ENCODE measurements at places on chromosomes 12 and 14. TPM values are rescaled to one million over a fixed set of nuclear protein-coding genes. Genes with fewer than 3 reads are reported as not detected.

Gene EML5
- total RNA-seq: 0.13 TPM

Gene PLA2G1B
- total RNA-seq: 1.8 TPM

Gene GPHN
- 21.9 TPM for total RNA-seq

Gene RIMKLB
- 40.7 TPM for total RNA-seq

Gene KRT3
- total RNA-seq: not detected

Gene ENO2
- 5.3 TPM for total RNA-seq

Gene EXOC3L4
- total RNA-seq: 2.0 TPM

Gene FGD6
- total RNA-seq: 5.4 TPM

Gene NKX2-1
- not detected for total RNA-seq

Gene ACSM4
- not detected for total RNA-seq

Gene TTC9
- 0.51 TPM for total RNA-seq

Gene PPP4R4
- total RNA-seq: 0.13 TPM

- no peak for DNase-seq
Observed at GRCh38 chr14:98014851-98015615, 1217.9 kb downstream of the VRK1 start.

- DNase-seq: no peak
Observed at GRCh38 chr14:55904086-55904485, 214.1 kb upstream of the PELI2 start.

GRCh38 chr12:88579601-88580050, 645 bp downstream of the KITLG start:
- DNase-seq: no peak

GRCh38 chr12:80178846-80179245, 79.5 kb downstream of the OTOGL start:
- DNase-seq: no peak

DNA sequence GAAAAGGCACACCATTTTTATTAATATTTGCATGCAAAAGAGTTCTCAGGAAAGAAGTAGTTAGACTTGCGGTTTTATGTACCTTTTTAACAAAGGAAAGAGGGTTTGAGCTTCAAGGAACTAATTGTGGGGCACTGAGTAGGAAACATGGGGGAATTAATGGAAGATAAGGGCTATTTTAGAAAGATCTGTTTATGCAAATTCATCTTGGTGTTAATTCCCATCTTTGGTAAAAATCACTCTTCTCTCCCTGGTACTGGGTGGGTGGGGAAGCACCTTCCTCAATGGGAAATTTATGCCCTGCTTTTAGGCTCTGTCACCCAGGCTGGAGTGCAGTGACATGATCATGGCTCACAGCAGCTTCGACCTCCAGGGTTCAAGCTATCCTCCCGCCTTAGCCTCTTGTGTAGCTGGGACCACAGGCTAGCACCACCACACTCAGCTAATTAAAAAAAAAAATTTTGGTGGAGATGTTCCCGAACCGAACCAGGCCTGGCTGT, 30.1 kb upstream of the RESF1 start:
- no peak for DNase-seq

GRCh38 chr14:66395300-66395699, 90.9 kb upstream of the CCDC196 start:
- no peak for DNase-seq

- DNase-seq: no peak
Observed at GRCh38 chr12:53551889-53552291, 44.6 kb upstream of the NPFF start.

- DNase-seq: no peak
Observed at GRCh38 chr14:106209755-106210154, 683.4 kb downstream of the TMEM121 start.

GRCh38 chr12:21073822-21074460, 57.1 kb upstream of the SLCO1B1 start:
- DNase-seq: no peak

GRCh38 chr14:64107438-64107837, 186.7 kb downstream of the ESR2 start:
- no peak for DNase-seq

DNA sequence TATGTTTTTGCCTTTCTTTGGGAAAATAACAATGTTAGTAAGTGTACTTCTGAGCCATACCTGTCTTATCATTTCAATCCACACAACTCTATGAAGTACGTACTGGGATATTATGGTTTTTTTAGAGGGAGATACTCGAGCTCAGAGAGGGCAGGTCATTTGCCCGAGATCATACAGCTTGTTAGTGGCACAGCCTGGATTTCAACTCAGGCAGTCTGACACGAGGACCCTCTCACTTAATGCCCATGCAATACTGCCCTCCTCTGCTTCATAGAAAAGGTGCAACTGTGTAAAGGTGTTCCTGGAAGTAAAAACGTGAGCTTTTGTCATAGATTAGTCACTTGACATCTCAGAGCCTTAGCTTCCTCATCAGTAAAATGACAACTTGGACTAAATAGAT, 128.0 kb downstream of the NDUFA12 start:
- DNase-seq: no peak

DNA sequence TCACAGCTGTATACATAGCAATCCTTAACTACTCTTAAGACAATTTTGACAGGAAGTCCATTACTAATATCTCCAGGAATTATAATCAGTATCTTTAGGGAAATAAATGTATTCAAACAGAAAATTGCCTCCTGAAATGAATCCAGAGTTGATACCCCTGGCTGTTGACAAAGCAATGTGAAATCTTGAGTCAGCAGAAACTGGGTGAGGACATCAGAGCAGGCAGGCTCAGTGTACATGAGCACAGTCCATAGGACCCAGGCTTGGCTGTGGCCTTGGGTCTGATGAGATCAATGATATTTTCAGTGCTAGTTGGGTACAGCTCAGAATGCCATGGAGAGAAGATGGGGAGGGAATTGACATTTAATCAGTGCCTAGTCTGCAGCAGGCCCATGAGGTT, 151.3 kb downstream of the SLC15A4 start:
- peak; percentile 45 for DNase-seq

- no peak for DNase-seq
Observed at GRCh38 chr14:51242545-51243490, 2.8 kb downstream of the TMX1 start.

GRCh38 chr12:110365489-110366320, 37.8 kb downstream of the ANAPC7 start:
- DNase-seq: no peak

GRCh38 chr12:66065150-66065549, 65.4 kb downstream of the LLPH start:
- no peak for DNase-seq

DNA sequence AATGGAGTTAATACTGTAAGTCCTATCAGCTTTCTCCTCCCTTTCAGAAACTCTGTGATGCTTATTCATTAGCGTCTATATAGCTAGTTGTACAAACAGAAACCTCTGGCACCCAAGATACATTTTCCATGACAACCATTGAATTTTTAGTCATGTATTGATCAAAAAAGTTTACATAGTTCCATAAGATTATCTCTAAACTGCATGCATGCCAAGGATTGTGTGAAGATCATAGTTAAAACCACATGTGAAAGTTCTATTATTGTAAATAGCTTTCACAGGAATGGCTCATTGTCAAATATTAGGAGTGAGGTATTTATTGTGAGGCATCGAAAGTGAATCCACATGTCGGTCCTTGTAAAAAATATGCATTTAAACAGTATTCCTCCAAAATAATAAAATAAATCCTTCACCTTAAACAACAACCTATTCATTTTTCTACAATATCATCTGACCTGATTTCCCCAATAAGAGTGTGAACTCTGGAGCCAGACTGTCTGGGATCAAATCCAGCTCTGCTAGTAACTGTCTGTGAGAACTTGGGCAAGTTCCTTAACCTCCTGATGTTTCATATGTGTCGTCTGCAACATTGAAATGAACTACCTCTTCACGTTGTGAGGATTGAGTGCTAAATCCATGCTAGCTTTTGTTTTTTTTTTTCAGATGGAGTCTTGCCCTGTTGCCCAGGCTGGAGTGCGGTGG, 10.6 kb upstream of the CDKL1 start:
- no peak for DNase-seq

DNA sequence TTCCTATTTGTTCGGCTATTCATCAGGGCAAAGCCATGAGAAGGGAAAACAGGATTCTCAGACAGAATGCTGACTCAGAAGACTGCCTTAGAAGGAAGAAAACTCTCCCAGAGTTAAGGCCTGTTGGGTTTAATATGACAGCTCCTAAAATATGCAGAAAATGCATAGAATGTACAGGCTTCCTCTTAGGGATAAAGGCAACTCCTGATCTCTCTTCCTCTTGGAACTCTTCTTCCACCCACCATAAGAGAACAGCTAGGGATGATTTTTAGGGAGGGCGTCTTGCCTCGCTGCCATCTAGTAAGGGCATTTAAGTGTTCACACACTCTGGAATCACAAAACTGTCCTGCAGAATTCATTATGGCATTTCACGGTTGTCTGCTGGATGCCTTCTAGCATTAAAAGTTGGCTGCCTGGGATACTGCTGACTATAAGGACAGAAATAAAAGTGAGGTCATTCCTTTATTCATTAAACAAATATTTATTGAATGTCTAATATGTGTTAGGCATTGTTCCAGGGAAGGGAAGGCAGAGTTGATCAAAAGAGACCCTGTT, 73.7 kb downstream of the DCAF5 start:
- DNase-seq: no peak

GRCh38 chr14:33986804-33987203, 35.9 kb upstream of the EGLN3 start:
- no peak for DNase-seq

DNA sequence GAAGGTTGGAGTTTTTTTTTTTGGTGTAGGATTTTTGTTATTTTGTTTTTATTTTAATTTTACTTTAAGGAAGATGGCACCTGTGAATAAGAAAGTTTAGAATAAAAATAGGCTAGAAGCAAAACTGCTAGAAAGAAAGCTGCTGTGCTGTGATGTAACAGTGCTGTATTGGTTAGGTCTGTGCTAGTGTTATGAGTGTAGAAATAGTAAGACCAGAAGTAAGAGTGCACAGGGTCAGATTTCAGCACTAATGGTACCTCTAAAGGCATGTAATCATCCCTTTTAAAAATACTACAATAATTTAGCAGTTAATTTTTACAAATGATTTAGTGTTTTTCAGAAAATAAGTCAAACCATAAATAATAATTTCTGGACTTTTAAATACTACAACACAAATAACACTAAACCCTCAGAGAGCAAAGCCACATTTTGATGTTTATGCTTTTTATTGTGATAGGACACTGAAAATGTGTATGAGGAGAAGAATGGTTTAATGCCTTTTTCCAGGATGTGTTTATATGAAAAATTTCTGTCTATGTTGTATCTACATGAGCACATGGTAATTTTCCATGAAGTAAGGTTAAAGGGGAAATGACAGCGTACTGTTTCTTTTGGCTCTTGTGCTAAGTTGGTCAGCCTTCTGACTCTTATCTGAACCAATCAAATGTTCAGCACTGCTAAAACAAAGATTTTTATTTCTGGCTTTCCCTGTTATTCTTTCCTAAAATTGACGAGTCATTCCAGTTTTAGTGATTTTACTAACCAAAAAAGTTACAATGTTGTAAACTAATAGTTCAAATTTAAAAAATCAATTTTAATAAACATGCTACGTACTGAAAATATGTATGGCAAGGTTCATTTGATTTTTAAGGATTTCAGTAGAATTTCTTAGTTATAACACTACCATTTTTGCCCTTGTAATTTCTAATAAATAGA, 96.1 kb downstream of the PPHLN1 start:
- no peak for DNase-seq

DNA sequence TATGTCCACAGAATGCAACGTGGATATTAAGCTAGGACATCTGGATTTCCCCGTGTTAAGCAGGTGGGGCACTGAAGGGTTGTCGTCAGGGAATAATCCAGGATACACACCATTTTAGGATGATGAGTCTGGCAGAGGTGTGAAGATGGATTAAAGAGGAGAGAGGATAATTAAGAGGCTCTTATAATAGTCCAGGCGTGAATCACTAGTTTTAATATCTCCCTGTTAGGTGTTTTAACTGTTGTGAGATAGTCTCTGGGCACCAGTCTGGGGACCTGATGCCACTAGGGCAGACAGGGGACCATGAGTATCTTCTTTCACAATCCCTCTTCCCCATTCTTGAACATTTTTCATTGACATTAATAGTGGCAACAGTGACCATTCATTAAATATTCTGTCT, 216.7 kb downstream of the TBX5 start:
- DNase-seq: no peak

GRCh38 chr12:97716356-97716755, 253.8 kb downstream of the RMST start:
- DNase-seq: no peak

GRCh38 chr12:16349131-16349460, 1.7 kb downstream of the MGST1 start:
- DNase-seq: no peak

DNA sequence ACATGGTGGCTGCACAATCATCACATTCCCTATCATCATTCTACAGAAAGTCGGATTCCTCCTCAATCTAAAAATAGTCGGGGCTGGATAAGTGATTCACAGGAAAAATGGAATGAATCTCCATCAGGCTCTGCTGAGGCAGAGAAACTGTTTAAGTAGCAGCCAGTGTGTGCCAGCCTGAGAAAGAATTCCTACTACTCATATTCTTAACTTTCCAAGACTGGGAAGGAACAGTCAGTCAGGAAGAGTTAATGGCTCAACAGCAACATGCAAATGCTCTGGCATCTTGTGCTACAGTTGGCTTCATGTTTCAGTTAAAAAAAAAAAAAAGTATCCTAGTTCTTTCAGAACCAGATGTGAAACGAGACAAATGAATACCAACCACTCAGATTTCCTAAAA, 187.0 kb downstream of the GRIP1 start:
- no peak for DNase-seq

- DNase-seq: no peak
Observed at GRCh38 chr14:65440230-65440629, 27.7 kb downstream of the FUT8 start.

- DNase-seq: no peak
Observed at GRCh38 chr12:68861890-68862289, 53.9 kb downstream of the MDM2 start.

DNA sequence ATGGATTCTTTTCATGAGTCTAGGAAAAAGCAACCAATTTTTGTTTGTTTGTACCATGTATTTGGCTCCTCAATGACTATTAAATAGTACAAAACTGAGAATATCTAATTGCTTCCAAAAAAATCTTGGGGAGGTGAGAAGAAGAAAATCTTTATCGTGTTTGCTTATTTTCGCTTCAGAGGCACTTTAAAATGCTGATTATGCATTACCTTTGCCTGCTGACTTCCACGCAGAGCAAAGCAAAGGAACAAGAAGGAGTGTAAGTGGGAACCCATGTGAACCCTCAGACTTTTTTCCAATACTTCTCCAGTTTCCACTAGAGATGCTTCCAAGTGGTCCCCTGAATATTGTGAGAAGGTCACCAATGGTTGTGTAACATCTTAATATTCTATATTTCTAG, 43.2 kb upstream of the STRN3 start:
- no peak for DNase-seq
